Neural progenitor cell (in vitro differentiated cells): ENCODE measurements at places on chromosomes 6 and 20. TPM values are rescaled to one million over a fixed set of nuclear protein-coding genes. Genes with fewer than 3 reads are reported as not detected.

DNA sequence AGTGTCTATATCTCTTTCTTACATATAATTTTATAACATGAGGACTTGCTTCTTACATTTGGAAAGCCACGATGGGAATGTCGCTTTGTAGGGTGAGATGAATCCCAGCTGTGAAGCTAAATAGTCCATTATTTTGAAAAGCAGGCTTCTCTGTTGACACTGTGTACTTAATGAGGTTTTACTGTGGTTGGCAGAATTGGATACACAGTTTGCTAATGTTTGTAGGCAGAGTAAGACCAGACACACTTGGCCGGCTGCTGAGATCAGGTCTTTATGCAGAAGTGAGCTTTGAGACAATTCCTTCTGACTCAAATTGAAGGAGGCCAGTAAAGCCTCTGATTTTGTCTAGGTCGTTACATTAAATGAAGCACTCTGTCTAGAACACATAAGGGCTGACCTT lies 93.0 kb downstream of the NDUFAF5 start:
- no peak for DNase-seq

DNA sequence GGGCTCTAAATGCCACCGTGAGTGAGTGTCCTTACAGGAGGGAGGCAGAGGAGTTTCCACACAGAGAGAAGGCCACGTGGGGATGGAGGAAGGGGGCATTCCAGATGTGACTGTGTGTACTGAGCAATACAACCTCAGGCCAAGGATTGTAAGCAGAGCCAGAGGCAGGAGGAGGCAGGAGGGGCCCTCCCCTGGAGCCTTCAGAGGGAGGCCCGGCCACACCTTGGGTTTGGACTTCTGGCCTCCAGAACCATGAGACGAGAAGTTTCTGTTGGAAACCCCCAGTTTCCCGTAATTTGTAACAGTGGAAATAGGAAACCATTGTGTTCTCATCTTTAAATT lies 9.3 kb upstream of the KIF25 start:
- no peak for DNase-seq

Gene PRICKLE4
- total RNA-seq: 1.1 TPM in 1 of 2 replicates, not detected in the other

Gene YWHAB
- total RNA-seq: 99.4 and 107 TPM in 2 replicates

Gene DDR1
- 85.3 and 234 TPM in 2 replicates for total RNA-seq

- DNase-seq: no peak
Observed at GRCh38 chr6:32187009-32187709, 2.8 kb downstream of the PBX2 start.

- peak; percentile 3 for DNase-seq
Observed at GRCh38 chr6:165055231-165055630, 254.2 kb downstream of the C6orf118 start.

GRCh38 chr20:61065853-61066252 lies 186.2 kb upstream of the CDH4 start:
- DNase-seq: no peak

Gene ITPR3
- total RNA-seq: 1.5 and 3.4 TPM in 2 replicates

DNA sequence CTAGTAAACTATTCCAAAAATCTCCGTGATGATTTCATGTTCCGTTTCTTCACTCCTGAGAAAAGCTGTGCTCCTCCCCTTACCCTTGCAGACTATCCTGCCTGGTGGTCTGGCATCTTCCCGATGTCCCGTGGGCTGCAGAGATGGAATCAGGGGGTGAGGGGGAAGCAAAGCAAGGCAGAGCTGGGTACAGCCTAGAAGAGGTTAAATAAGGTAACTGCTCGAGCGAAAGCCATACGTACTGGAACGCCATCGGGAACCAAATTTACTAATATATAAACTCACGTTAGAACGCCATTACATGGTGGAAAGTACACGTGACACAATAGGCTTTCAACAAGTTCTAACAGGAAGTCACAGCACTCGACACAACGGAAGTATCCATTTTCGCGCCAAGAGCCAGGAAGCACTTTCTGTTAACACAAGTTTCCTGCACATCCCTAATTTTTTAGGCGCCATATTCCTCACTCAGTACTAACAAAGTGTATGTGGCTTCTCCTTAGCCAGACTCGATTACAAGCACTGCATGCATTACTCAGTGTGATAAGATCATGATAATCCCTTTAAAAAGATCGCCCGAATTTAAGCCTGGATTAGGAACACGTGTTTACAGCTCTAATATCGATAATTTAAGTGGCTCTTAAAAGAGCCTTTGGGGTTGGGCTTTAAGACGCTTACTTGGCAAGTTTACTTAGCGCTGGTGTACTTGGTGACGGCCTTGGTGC lies 101.6 kb upstream of the PRSS16 start:
- peak; percentile 67 for DNase-seq

DNA sequence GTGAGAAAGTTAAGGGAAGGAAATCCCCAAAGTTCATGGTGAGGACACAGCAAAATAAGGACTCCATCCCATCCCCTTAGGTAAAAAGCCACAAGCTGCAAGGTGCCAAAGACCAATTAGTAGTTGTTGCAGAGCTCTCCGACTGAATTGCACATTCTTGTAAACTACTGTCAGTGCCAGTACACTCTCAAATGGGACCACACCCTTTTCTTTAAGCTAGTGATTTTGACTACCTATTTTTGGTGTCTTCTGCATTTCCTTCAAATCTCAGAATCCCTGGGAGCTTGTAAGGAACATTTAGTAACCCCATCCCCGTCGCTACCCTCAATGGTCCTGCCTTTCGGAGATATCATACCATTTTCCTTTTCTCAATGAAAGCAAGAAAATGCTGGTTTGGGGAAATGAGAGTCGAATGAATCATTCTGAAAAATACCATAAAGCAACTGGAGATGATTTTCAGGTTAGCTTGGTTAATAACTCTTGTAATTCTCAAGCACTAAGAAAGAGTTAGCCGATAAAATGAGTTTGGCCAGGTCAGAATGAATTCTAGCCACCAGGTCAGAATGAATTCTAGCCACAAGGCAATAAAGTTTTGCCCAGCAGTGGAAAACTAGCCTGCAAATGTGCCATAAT lies 5.2 kb upstream of the HMGN3 start:
- DNase-seq: no peak

DNA sequence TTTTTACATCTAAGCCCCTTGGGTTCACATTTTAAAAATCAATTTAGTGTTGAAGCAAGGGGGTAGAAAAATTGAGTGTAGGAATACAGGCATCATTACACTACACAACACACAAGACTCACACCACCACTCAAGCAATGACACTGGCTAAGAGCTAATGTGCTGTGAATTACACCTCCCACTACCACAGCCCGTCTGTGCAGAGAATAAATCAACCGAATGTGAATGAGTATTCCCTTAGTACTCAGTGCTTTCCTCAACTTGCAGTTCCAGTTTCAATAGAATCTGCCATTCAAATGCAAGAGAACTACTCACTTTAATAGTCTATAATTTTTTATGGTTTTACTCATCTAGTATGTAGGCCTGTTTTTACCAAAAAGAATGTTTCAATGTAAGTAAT lies 114.4 kb downstream of the PDSS2 start:
- DNase-seq: no peak

DNA sequence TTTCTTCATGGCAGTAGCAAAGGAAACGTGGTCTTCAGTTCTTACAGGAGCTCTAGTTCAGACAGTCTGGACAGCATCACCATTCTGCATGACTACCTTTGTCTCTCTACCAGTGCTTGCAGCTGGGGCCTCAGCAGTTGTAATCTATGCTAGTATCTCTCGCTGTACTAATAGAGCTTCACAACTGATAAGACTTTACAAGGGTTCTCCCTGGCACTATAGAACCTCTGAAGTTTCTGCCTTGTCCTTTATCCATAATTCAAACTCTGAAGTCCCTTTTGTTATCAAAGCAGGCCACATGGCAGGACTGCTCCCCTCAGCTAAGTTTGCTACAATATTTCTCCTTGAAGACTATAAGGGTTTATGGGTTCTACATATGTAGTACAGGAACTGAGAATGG lies 842.1 kb upstream of the ADGRB3 start:
- no peak for DNase-seq

Gene CLVS2
- total RNA-seq: 0.84 and 1.8 TPM in 2 replicates

DNA sequence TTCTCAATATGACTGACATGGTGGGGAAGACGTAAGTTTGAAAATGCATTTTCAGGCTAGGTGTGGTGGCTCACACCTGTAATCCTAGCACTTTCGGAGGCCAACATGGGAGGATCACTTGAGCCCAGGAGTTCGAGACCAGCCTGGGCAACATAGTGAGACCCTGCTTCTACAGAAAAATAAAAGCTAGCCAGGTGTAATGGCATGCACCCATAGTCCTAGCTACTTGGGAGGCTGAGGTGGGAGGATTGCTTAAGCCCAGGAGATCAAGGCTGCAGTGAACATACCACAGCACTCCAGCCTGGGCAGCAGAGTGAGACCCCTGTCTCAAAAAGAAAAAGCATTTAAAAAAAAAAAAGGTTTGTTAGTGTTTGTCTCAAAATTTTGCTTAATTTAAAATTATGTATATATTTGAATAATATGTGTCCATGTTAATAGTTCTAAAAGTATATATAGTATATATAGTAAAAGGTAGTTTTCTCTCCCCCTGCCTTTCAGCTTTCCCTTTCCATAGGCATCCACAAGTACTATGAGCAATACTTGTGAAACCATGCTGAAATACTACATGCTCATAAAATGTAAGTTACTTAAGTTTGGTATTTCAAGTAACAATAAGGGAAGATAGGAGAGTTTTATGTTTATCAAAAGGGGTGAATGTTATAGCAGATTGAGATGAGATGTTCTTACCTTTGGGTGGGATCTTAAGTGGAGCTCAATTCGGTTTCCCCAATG lies 15.1 kb downstream of the PTPRA start:
- no peak for DNase-seq

Gene RIMS1
- total RNA-seq: 2.4 and 2.5 TPM in 2 replicates

Gene HLA-DRB5
- 2.2 and 3.4 TPM in 2 replicates for total RNA-seq

Gene EGFL8
- 3.8 and 16.1 TPM in 2 replicates for total RNA-seq

Gene CABLES2
- total RNA-seq: 8.1 and 13.8 TPM in 2 replicates

GRCh38 chr6:45917439-45917838 lies 98.2 kb downstream of the CLIC5 start:
- no peak for DNase-seq

- DNase-seq: peak; percentile 24
Observed at GRCh38 chr6:51283723-51284355, 465.2 kb downstream of the TFAP2B start.

DNA sequence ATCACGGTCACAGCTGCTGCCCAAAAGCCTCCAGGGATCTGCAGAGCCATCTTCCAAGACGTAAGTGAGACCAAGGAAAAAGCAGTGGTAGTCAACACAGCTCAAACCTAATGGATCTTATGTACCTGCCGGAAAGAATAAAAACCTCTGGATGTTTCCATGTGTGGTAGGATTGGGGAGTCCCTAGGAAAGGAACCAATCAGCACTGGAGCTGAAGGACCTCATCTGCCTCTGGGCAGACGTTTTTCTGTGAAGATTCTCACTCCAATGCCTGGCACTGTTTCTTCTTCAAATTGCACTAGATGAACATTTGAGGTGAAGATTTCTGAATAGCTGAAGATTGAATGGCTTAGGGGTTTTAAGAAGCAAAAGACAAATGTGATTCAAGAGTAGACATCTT lies at the start of gene HLA-DQB2:
HLA-DQB2 (minus strand) TSS at position 112 of the 400 bp plus-strand sequence; CDS start at position 50, 62 bp downstream.
- DNase-seq: no peak

DNA sequence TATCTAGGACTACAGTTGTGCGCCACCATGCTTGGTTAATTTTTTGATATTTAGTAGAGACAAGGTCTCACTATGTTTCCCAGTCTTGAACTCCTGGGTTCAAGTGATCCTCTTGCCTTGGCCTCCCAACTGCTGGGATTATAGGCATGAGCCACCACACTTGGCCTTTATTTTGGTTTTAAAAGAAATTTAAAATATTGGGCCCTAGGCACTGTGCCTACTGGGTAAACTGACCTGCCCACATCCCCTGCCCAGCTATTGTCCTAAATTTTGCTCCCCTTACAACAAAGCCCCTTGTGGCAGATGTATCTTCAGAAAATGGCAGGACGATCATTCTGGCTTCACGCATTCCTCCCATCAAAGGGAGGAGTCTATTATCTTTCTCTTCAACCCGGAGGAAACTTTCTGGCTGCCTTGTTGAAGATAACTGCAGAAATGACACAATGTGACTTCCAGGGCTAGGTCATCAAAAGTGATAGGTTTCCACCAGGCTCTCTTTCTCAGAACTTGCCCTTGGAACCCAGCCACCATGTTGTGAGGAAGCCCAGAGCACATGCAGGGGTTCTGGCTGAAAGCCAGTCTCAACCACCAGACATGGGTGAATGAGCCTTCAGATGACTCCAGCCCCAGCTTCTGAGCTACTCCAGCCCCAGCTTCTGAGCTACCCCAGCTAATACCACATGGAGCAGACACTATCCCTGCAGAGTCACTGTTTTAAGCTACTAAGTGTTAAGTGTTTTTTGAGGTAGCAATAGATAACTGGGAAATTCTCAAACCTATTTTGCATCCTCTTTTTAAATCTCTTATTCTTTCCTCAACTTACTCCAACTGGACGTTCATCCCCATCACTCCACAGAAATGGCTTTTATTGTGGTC lies 4.6 kb upstream of the GUCA1B start:
- no peak for DNase-seq

DNA sequence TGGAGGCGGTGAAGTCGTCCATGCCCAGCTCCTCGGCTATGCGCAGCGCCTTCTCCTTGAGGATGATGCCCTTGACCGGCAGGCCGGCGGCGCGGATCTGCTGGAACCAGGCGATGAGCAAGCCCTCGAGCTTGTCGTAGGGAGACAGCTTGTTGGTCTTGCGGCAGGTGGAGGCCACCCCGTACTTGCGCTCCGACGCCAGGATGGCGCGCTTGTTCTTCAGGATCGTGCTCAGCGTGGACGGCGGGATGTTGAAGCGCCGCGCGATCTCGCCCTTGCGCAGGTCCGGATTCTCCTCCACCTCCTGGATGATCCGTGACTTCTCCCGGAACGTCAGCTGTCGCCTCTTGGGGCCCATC lies 435 bp downstream of the CENPB start:
- DNase-seq: peak; percentile 60

DNA sequence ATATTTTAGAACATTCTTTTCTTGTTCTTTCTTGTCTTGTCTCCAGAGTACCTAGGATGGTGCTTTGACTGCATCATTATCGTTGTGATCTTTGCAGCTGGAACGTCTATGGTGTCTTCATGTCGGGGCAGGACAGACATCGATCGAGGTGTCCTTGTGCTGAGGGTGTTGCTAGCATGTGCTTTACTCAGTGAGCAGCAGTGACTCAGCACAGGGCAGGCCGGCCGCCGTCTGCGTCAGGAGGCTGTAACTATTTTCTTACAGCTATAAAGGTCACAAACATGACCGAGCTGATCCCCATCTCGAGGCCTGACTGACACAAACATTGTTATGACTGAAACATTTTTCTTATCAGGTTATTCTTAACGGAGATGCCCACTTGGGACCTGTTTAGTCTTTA lies 14.9 kb upstream of the CTCFL start:
- DNase-seq: no peak

Gene ENPP1
- total RNA-seq: 7.8 and 9.7 TPM in 2 replicates
